ENCODE measurements at places on chromosomes 16 and 17.

DNA sequence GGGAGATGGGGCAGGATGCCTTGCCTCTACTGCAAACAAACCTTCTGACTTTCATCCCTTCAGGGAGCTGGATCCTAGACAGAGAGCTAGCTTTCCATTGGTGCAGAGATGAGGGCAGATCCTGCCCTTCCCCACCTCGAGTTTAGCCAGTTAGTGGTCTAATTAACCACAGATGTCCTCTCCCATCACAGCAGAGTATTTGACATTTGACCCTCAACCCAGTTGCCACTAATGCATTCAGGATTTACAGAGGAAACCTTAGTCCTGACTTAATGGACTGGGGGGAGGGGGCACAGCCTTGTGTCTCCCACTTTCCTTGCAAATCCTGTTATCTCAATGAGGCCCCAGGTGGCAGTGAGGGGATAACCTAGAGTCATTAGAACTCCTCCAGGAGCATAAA is 10.2 kb downstream of the PIP4K2B start:
- DNase-seq, result peak; percentile 79

DNA sequence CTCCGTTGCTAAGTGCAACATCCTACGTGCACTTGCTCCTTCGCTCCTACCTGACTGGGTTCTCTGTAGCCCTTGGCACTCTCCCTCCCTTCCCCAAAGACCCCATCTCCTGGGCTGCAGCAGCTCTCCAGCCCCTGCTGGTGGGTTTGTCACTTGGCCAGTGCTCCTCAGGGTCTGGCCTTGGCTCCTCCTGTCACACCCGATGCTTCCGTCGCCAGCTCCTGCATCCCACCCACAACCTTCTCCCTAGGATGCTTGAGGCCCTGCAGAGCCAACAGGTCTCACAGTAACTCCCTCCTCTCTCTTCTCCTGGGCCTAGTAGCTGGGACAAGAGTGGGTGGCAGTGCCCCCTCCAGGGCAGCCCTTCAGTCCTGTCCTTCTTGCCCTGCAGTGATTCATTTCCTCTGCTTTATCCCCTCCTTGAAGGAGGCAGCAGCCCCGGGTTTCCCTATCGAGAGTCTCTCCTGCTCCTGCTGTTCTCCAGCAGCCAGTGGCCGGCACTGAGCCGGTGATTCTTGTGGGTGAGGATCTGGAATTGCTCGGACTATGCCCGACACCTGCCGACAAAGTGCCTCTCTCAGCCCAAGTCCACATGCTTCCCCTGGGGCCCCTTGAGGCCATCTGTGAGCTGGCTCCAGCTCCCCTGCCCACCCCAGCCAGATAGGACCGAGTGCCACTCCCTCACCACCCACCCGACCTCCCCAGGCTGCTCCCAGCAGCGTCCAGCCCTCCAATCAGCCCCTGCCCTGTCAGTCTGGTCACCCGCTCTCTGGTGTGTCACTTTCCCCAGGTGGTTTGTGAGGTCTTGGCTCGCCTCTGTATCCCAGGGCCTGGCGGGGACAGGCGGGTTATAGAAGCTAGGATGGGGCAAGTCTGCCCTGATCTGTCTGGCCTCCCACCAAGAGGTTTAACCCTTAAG is 3.8 kb downstream of the LITAFD start:
- peak; percentile 52 for DNase-seq

GRCh38 chr16:10552998-10553491 is 27.4 kb downstream of the EMP2 start:
- no peak for DNase-seq

- DNase-seq, result peak; percentile 11
Measured at GRCh38 chr17:14818469-14818868, 446.7 kb downstream of the PMP22 start.

GRCh38 chr17:83093506-83093905 is 14.1 kb downstream of the METRNL start:
- no peak for DNase-seq

DNA sequence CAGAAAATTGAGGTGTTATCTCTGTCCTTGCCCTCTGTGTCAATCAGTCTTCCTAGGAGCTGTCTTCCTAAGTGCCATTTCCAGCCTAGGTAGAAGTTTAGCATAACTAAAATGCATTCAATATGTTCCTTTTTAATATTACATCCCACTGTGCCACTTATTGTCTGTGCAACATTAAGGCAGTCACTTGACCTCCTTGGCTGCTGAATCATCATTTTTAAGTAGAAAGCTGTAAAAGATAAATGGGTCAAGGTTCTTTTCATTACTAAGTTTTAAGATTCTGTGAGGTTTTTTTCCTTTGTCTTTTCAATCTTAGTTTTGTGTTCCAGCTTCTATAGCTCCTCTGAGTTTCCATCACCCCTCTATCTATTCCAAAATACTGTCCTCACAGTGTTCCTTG is 371.9 kb upstream of the SOX9 start:
- DNase-seq, result no peak

DNA sequence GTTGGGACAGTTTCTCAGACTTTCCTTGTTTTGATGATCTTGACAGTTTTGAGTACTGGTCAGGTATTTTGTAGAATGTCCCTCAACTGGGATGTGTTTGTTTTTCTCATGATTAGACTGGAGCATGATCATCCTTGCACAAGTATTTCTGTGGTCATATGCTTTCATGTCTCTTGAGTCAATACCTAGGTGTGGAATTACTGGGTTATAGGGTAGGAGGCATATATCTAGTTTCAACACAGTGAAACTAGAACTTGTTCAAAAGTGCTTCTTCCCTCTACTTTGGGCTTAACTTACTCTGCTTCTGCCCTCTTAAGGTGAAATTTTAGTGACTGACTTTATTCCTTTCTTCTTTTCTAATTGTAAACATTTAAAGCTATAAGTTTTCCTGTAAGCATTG is 30.1 kb downstream of the IKZF3 start:
- no peak for DNase-seq

GRCh38 chr17:77465358-77466041 is 324.7 kb downstream of the SEC14L1 start:
- peak; percentile 65 for DNase-seq

- DNase-seq, result no peak
Measured at GRCh38 chr17:61662186-61662585, 71.2 kb upstream of the NACA2 start.

DNA sequence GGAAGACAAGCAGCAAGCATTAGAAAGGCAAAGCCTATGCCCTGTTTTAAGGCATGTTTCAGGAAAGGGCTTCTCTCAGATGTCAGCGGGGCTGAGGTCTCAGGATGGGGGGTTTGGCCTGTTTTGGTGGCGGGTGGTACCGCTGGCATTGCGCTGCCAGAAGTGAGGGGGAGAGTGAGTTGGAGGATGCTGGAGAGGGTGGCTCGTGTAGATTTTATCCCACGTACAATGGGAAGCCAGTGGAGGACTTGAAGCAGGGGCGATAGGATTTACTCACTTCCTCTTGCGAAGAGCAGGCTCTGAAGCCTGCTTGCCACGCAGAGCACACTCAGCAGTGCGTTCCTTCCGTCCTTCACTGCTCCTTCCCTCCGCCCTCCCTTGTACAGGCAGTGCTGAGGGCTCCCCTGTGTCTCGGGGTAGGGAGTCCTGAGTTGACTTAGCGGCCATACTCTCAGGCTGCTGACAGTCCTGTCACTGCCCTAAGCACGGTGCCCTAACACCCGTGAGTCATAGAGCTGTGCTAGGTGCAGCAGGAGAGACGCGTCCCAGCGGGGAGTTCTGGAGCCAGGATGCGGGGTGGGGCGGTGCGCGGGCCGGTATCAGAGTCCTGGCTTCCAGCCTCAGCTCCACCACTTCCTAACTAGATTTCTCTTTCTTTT is 113.1 kb downstream of the SNX29 start:
- DNase-seq, result peak; percentile 71

- peak; percentile 96 for DNase-seq
Measured at GRCh38 chr17:68455901-68456338, 1.4 kb downstream of the WIPI1 start.

GRCh38 chr17:67200727-67201301 is 44.2 kb downstream of the HELZ start:
- DNase-seq, result peak; percentile 28

DNA sequence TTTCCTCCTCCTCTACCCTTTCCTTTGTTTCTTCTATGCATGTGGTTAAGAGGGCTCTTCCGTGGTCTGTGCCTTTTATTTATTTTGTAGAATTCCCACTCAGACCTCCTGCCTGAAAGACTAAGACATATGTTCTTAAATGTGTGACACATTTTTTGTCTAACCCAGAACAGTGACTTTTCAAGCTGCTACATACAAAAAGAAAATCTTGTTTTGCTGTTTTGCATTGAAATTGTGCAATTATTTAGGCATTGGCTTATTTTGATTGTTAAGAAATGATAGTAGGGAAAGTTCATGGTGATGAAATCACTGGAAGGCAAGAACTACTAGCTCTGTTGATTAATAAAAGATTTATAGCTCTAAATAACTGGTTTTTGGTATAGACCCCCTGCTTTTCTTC is 76.8 kb downstream of the TUBD1 start:
- peak; percentile 66 for DNase-seq

DNA sequence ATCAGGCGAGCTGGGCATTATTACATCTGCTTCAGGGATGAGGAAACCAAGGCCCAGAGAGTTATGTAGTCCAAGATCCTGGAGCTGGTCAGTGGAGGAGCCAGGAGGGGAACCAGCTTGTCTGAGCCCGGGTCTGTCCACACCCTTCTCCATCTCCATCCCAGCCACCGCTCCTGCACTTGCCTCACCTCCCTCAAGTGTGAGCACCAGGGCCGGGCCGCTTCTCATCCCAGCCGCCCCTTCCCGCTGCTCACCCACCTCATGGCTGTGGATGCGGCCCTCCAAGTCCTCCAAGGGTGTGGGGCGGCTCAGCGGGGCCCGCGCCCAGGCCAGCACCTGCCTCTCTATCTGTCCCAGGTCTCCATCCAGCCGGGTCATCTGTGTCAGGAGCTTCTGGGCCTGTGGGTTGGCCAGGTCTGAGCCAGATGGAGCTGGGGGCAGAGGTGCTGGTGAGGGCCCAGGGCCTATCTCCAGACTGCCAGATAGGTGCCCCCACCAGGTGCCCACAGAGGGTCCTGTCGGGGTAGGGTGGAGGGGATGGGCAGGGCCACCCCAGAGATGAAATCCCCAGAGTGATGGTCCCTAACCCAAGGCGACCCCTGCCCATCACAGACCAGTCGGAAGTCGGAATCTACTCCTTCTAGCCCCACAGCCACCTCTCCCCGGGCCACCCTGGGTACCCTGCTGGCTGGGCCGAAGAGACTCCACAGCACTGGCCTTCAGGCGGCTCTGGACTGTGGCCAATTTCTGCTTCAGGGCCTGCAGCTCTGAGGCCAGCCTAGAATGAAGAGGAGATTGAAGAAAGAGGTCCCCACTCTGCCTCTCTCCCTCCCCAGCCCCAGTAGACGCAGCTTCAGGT is 9.4 kb downstream of the EVPL start:
- no peak for DNase-seq

GRCh38 chr16:11042191-11042590 is 97.8 kb downstream of the CLEC16A start:
- no peak for DNase-seq

GRCh38 chr17:13931111-13931526 is 138.2 kb upstream of the COX10 start:
- peak; percentile 88 for DNase-seq

GRCh38 chr17:79427621-79428539 is 183.0 kb downstream of the RBFOX3 start:
- no peak for DNase-seq

DNA sequence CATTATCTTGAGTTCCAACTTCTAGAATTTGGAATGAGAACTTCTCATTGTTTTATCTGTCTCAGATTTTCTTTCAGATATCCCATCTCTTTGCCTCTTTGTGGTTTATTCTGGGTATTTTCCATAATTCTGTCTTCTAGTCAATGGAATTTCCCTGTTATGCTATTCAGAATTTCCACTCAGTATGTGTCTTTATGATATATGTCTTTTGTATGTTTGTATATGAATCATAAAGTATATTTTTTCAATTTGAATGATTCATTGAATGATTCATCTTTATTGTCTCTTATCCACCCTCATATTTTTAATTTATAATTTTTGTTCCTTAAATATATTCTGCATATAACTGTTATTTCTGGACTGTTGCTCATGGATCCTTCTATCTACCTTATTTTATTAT is 729.7 kb upstream of the GOT2 start:
- no peak for DNase-seq

DNA sequence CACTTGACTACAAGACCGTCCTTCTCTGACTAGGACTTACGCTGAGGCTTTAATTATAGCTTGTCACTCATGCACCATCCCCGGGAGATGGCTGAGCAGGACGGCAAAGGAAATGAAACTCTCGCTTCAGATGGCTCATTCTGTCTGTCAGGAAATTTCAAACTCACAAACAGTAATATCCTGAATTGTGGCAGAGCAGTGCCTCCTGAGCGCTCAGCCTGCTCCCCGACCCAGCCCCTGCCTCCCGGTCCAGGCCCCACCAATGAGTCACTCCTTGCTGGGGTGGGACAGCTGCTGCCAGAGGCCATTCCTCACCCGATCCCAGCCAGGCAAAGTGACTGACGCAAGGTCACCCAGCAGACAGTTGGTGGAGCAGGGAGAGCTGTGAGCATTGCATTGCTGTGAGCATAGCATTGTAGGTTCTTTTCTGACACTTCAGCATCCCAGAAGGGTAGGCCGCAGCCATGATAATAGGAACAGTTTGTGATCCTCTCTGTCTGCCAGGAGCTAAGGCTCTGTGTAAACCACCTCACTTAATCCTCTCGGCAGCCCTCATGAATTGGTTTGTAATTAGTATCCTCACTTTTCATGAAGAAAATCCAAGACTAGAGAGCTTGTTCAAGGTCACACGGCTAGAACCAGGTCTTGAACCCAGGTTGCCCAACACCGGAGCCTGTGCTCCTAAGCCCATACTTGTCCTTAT is 20.9 kb downstream of the CCDC182 start:
- DNase-seq, result no peak

DNA sequence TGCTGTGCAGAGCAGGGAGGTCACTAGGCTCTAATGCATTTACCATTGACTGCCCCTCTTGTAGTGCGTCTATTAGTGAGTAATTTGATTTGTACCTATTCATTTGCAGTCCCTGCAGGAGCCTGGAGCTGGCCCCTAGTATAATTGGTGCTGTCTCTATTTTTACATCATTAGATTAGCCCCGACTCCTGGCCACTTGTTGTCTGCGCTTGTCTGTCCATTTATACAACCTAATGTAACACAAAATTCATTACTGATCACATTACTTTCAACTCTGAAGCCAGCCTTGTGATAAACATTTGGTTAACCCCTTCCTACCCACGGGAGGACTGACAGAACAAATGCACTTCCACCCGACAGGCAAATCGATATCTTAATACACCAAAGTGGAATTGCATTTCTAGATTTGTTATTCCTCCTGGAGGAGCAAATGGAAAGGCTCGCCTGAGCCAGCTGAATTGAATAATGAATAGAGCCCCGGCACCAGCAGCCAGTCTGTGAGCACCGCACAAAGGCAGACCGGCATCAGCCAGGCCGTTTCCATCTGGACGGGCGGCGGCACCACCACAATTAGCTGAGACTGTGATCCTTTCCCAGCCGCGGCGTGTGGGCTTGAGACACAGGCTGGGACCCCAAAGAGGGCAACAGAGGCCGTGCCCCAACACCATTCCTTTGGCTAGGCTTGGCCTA is 18.7 kb upstream of the TBX2 start:
- DNase-seq, result no peak
